ENCODE measurements at places on chromosomes 13 and 19.

DNA sequence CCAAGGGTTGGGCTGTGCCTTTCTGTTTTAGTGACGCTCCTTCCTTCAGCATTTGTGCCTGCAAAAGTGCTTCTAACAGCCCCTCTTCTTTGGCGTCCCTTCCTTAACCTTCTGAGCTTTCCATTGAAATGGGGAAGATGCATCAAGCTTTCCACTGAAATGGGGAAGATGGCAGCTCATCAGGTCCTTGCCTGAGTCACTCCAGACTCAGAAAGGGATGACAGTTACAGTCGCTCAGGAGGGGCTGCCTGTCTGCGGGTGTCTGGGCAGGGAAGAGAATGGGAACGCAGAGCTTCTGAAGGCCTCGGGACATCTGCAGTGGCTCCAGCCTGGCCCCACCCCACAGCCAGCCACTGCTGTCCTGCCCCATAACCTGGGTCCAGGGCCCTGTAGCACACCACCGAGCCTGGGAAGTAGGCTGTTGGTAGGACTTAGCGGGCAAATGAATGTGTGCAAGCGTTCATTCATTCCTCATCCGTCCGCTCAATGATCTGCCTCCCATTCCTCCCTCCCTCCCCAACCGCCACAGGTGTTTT, 9.8 kb downstream of the AP1M1 start:
- peak; percentile 11 for DNase-seq

- no peak for DNase-seq
Measured at GRCh38 chr19:38152461-38153379, 71.3 kb downstream of the DPF1 start.

GRCh38 chr19:18895038-18895823, 727 bp downstream of the CERS1 start:
- DNase-seq = peak; percentile 68

DNA sequence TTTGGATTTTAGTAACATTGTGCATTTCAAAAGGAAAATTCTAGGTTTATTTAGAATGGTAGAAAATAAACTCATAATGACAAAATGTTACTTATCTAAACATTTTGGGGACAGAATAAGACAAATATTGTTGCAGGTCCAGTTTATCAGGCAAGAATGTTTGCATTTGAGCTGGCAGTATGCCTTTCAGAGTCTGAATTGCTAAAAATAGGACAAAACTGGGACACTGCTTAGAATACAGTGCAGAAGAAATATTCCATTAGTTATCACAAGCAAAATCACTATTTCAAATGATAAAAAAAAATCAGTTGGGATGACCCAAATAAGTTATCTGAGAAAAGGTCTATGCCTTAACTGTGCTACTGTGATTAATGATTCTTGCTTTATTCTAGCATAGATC, 870.3 kb upstream of the MIR17HG start:
- no peak for DNase-seq

DNA sequence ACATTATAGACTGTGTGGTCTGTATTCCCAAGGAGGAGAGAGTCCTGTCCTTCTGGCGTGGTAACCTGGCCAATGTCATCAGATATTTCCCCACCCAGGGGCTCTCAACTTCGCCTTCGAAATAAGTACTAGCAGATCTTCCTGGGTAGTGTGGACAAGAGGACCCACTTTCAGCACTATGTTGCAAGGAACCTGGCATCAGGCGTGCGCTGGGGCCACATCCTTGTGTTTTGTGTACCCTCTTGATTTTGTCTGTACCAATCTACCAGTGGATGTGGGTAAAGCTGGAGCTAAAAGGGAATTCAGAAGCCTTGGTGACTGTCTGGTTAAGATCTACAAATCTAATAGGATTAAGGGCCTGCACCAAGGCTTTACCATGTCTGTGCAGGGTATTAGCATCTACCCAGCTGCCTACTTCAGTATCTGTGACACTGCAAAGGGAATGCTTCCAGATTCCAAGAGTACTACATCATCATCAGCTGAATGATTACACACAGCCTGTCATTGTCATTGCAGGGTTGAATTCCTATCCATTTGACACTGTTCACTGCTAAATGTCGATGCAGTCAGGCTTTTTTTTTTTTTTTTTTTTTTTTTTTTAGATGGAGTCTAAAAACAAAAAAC, 148.0 kb downstream of the PRR20E start:
- no peak for DNase-seq

GRCh38 chr13:110661256-110661655, 44.7 kb downstream of the CARS2 start:
- no peak for DNase-seq

GRCh38 chr13:107824635-107825034, 390.7 kb downstream of the LIG4 start:
- DNase-seq = no peak

GRCh38 chr19:17686023-17686521, 2.1 kb downstream of the UNC13A start:
- no peak for DNase-seq

DNA sequence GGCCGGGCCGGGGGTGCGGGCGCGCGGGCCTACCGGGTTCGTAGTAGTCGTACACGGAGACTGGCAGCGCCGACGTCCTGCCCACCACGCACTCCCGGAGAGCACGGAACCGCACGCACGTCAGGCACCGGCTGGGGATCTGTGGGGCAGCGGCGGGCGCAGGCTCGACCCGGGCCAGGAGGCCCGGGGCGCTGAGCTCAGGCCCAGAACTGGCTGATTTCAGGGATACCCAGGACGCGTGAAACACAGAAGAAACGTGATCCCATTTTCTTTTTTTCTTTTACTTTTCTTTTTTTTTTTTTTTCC, 9.0 kb downstream of the F2RL3 start:
- no peak for DNase-seq

DNA sequence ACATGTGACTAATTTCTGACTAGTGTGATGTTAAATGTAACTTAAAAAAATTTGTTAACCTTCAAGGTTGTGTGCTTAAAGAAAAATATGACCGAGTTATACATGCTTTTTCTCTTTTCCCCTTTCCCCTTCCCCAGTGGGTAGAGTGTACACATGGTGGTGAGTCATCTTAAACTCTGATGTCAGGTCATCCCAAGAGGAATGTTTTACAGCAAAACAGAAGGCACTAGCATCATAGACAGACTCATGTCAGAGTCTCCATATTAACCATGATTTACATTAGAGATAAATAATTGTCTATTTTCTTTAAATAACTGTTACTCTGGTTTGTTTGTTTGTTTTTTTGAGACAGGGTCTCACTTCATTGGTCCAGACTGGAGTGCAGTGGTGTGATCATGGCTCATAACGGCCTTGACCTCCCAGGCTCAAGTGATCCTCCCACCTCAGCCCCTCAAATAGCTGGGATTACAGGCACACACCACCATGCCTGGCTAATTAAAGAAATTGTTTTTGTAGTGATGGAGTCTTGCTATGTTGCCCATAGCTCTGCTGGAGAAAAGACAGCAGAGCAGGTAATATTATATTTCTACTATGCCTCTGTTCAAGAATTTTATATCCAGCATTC, 160.4 kb upstream of the PCDH9 start:
- no peak for DNase-seq

- no peak for DNase-seq
Measured at GRCh38 chr13:41418027-41418426, 39.3 kb upstream of the RGCC start.

DNA sequence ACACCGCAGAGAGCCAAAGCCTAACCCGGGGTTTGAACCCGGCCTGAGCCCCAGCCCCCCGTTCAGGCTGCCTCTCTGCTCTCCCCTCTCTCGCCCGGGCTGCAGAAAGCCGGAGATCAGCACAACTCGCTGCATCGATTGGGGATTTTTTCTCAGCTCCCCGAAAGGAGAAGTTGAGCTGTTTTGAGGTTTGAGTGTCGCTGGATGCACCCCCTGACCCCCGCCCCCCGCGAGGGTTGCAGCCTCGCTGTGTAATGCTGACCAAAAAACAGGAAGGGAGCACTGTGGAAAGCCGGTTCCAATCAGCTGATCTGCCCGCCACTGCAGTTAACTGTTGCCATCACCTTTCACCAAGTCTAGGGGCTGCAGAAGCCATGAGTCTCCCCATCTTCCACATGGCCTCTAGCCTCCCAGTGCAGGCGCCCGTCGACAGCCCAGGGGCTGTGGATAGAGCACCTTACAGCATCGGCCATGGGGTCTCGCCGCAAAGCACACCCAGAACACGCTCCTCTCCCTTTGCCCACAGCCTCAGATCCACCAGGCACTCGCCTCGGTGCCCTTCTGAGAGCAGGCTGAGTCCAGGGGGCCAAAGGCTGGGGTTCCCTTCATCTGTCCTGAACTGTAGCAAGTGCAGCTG, 34.5 kb downstream of the MYO9B start:
- DNase-seq = peak; percentile 84

GRCh38 chr19:32615569-32615968, 34.6 kb downstream of the PDCD5 start:
- DNase-seq = peak; percentile 21

- DNase-seq = no peak
Measured at GRCh38 chr13:46367617-46368327, 19.3 kb downstream of the RUBCNL start.

- DNase-seq = no peak
Measured at GRCh38 chr19:924553-925086, 1.2 kb upstream of the ARID3A start.

DNA sequence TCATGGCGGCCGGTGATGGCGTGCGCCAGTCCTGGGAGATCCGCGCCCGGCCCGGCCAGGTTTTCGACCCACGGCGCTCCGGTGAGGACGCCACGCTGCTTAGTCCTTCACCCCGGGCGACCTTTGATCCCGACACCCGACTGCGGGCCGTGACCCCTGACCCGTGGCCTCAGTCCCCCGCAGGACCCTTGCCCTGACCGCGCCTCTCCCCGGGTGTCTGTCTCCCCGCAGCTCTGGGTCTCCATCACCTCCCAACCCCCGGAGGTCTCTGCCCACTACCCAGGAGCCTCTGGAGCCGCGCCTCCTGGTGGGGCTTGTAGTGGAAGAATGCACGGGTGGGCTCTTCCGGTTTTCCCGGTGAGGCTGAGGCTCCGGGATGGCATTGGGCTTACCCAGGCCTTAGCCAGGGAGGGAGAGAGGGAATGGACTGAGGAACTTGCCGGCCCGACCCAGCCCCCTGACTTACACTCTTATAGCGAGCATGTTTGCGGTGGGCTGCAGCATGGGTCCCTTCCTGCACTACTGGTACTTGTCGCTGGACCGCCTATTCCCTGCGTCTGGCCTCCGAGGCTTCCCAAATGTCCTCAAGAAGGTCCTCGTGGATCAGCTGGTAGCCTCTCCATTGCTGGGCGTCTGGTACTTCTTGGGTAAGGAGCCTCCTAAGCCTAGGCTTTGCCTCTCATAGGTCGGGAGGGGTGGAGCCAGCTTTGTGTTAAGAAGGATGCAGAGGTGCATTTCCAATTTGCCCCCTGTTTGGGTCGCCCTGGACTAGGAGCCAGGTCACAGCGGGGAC, 566 bp downstream of the MPV17L2 start:
- DNase-seq = no peak
